ENCODE measurements at places on chromosomes 13 and 19.

- DNase-seq: no peak
Observed at GRCh38 chr19:54614726-54615125, 15.6 kb upstream of the LILRB1 start.

- DNase-seq: peak; percentile 24
Observed at GRCh38 chr19:12937093-12937926, 1.1 kb upstream of the CALR start.

GRCh38 chr13:45882626-45883025 lies 31.1 kb upstream of the SIAH3 start:
- no peak for DNase-seq

- no peak for DNase-seq
Observed at GRCh38 chr13:99741960-99742359, 229.6 kb downstream of the ZIC5 start.

- DNase-seq: no peak
Observed at GRCh38 chr13:33497146-33497845, 211.7 kb upstream of the STARD13 start.

GRCh38 chr13:75705395-75705794 lies 69.3 kb downstream of the LMO7 start:
- DNase-seq: no peak

DNA sequence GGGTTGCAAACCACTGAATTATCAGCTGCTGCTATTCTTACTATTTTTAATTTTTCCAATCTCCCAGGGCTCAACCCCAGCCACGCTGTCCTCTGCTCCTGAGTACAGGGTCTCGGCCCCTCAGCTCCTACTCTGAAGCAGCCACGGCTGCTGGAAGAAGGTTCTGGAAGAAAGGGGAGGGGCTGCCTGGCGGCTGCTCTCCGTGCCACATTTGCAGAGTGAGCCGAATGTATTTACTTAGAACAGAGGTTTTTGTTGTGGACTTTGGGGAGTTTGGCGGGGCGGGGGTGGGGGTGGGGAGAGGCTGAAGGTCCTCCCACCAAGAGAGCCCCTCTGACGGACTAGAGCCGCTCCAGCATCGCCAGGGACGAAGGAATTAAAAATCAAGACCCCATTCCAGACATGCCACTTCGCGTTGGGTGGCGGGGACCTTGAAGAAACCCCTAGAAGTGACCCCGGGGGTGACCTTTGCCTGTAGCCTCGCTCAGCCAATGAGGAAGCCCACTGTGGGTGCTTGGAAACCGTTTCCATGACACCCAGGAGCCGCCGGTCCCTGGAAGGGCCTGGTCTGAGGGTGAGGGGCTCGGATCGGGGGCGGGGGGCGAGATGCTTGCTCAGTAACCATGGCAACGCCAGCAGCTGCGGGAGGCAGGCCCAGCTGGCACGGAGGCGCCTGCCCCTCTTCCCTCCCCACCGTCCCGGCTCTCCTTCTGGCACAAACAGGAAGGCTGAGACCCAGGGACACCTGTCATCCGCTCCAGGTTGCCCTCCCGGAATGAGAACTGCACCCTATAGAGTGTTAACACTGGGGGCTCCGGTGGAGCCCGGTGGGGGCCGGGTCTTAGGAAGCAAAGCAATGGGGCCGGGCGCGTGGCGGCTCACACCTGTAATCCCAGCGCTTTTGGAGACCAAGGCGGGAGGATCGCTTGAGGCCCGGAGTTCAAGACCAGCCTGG lies 54.2 kb upstream of the PTPRS start:
- DNase-seq: no peak

- no peak for DNase-seq
Observed at GRCh38 chr13:80586356-80586755, 245.4 kb upstream of the SPRY2 start.

- DNase-seq: no peak
Observed at GRCh38 chr19:55091955-55092354, 16.3 kb downstream of the EPS8L1 start.

Measured in COR-L47 (cell line).